ENCODE measurements at places on chromosomes 3 and 15.

DNA sequence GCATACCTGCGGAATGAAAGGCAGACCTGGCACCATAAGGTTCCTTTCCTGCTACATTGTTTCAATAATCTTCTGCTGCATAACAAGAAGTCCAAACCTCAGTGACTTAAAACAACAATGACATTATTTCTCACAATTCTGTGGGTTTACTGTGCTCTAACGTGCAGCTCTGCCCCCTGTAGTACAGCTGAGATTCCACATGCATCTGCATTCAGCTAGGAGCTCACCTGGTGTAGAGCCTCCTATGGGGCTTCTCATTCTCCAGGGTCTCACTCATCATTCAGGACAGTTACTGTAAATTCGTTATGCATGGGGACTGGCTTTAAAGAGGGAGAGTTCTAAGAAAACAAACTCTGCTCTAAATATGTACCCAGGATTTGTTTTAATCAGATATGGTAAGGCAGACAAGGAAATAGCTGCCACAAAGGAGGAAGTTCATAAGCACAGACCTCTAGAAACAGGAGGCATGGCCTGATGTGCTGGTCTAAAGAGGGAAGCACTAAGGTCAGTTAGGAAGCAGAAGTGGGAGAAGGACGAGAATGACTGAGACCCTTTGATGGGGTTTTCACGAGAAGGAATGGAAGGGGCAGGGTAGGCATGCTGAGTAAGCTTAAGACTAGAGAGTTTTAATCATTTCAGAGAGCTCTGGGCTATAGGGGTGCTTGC, 347.0 kb downstream of the NEK10 start:
- no peak for DNase-seq

- no peak for DNase-seq
Measured at GRCh38 chr15:99702895-99703602, 30.2 kb downstream of the LYSMD4 start.

- peak; percentile 30 for DNase-seq
Measured at GRCh38 chr3:38479431-38480092, 16.6 kb upstream of the EXOG start.

DNA sequence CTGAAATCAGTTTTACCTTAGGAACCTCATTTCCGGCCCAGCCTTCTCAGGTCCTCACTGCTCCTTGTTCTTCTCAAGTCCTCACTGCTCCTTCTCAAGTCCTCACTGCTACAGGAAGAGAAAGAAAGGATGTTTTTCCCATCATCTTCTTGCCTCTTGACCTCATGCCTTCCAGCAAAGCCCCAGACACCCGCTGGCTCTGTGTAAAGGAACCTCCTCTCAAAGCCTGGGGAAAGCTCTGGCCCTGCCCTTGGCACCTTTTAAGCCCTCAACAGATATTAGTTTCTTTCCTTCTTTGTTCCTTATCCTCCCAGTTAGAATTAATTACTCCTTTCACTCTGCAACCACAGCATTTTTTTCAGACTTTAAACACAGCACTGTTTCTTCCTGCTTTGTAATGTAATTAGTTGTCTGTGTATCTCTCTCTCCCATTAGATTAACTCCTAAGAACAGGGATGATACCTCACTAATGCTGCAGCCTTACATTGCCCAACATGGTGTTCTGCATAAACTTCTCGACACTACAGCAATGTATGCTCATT, 4.0 kb upstream of the WDR49 start:
- no peak for DNase-seq

- no peak for DNase-seq
Measured at GRCh38 chr15:72112116-72112515, 5.8 kb downstream of the MYO9A start.

GRCh38 chr3:37967260-37967881, 23.2 kb upstream of the VILL start:
- peak; percentile 63 for DNase-seq

DNA sequence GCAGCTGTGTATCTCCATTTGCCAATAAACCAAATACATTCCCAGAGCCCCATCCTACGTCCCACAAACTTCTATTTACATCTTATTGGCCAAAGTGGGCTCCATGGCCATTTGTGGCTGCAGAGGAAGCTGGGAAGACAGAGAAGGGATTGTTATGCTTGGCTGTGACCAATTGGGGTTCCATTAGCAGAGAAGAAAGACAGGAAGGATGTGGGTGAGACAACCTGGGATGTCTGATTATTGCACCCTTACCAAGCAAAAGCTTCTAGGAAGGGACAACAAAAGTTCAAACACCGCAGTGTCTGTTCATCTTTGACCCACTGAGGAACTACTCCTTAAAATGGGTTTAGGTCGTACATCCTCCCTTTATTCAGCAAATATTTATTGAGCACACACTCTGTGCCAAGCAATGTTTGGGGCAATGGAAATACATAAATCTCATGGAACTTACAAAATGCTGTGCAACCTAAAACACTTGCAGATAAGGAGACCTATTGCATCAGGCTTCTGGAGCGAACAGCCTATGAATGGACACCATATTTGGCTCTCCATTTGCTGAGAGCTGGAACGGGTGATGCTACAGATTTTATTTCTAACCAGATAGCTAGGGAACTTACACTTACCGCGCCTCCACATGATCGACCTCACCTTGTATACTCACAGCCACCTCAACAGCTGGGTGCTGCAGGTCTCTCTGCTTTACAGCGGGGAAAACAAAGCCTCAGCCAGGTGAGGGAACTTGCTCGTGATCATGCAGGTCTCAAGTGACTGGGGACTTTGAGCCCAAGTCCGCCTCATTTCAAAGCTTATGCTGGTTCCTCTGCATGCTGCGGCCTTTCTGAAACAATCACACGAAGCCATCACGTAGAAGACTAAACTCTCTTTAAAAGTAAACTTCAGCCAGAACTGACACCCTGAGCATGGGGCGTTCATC, 21.4 kb upstream of the NR2E3 start:
- no peak for DNase-seq

DNA sequence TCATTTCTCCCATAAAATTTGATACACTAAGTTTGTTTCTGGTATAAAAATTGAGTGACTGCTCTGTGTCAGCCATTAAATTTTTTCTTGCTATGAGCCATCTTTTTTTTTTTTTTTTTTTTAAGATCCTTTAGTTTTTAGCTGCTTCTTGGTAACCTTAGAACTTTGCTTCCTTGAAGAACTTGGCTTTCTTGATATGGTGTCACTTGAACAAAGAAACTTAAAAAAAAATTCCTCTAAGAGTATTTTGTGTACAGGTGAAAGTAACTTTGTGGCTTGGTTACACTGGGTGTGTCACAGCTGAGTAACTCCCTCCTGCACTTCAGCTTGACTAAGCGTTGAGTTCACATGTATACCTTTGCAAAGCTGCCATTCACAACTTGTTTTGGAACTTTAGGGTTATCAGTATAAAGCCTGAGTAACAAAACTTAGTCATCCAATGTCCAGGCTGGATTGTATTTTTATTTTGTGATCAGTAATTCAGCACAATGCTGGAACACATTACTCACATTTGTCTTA, 6.5 kb downstream of the CHD2 start:
- DNase-seq = no peak

GRCh38 chr3:157418104-157418503, 18.5 kb upstream of the PTX3 start:
- no peak for DNase-seq

- no peak for DNase-seq
Measured at GRCh38 chr3:85584779-85585356, 626.1 kb downstream of the CADM2 start.

- no peak for DNase-seq
Measured at GRCh38 chr15:36608180-36608579, 28.8 kb downstream of the CDIN1 start.

GRCh38 chr3:144809380-144809779, 837.8 kb downstream of the DIPK2A start:
- DNase-seq = no peak

DNA sequence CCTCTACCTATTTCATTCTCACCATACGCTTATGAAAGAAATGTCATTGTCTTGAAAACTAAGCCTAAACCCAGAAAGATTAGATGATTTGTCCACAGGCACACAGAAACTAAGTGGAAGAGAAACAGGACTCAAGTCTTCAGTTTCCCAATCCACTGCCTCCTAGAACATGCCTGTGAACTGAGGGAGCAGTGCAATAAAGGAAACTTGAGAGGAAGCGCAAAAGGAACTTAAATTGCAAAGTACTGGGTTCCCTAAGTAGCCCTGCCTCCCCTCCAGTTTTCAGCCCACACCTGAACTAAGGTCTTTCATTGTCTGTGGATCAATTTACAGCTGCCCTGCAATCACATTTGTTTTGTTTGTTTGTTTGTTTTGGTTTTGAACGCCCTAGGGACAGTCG, 56.7 kb upstream of the TSEN2 start:
- DNase-seq = no peak

DNA sequence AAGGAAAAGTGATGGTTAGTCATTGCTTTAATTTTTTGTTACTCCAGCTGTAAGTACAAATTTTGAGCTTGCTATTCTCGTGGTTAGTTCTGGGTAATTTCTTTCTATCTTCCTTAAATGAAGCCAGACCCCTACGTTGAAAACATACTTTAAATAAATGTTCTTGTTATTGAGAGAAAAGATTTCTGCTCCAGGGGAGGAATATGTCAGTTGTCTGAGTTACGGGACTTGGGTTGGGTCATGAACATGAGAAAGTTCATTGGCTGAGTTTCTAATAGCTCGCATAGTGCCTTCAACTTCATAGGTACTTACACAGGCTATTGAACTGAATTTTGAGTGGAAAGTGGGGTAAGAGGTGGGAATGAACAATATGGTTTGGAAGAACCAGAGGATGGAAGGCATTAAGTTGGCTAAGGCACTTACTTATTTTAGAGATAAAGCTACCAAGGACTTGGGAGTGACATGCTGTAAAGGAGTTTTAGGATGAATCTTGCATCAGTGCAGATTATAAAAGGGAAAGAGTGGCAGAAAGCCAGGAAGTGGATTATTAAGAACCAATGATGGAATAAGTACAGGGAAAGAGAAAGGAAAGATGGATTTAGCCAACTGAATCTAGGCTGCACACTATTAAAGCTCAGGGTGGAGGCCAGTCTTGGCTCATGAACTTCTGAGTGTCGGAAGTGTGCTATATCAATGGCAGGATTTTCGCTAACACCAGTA, 1.4 kb downstream of the RPSA start:
- no peak for DNase-seq

GRCh38 chr3:55490276-55490913, 3.3 kb upstream of the WNT5A start:
- DNase-seq = no peak

DNA sequence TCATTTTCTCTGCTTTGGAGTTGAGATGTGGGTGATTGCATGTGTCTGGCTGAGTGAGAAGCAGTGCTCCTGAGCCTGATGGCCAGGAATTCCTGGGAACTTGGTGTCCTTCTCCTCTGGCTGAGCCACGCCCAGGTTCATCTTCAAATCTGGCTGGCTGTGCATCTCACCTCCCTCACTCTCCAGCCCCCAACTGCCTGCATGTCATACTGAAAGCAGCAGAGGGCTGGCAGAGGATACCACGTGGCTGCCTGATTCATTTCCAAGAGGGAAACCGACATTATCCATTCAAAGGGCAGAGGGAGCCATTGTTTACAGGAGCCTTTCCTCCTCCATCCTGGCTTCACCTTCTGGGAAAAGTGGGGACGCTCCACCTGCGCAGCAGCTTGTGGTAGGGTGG, 57.4 kb downstream of the ABHD5 start:
- no peak for DNase-seq

- no peak for DNase-seq
Measured at GRCh38 chr3:129507181-129507831, 21.1 kb upstream of the RHO start.

DNA sequence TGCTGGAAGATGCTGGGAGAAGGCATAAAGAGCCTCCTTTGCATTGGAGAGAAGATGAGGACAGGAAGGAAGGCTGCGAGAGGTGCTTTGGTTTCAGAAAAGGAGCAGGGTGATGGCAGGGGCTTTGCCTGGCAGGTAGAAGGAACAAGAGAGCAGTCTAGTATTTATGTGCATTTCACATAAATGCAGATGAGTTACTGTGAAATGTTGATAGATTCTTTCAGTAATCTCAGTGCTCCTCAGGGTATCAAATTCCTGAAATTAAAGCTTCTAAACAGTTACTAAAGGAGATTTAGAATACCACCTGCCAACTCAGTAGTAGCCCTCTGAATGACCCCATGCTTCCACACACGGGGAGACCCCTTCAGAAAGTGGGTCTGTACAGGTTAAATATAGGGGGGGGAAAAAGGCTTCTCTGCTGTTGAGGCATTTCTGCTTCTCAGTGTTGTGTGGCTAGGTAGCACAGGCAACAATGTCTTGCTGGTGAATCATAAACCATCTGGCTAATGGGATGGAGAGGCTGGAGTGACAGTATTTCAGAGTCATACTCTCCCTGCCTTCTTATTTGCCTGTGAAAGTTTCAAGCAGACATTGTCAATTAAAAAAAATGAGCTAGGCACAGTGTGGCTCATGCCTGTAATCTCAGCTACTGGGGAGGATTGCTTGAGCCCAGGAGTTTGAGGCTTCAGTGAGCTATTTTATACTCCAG, 14.3 kb upstream of the FBXL22 start:
- no peak for DNase-seq

DNA sequence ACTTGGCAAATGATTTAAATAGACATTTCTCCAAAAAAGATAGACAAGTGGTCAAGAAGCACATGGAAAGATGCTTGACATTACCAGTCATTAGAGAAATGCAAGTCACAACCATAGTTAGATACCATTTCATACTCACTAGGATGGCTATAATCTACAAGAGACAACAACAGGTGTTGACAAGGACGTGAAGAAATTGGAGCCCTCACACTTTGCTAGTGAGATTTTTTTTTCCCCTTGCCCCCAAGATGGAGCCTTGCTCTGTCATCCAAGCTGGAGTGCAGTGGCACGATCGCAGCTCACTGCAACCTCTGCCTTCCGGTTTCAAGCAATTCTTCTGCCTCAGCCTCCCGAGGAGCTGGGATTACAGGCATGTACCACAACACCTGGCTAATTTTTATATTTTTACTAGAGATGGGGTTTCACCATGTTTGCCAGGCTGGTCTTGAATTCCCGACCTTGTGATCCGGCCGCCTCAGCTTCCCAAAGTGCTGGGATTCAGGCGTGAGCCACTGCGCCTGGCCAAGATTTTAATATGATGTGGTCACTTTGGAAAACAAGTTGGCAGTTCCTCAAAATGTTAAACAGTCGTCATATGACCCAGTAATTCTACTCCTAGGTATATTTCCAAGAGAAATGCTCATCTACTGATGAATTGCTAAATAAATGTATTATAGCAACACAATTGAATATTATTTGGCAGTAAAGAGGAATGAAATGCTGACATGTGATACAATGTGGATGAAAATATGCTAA, 103.3 kb downstream of the ATG7 start:
- DNase-seq = no peak
